ENCODE measurements at places on chromosomes 6 and 20.
A peak's percentile ranks its signal among the peaks of the same experiment; 100 is the strongest.

DNA sequence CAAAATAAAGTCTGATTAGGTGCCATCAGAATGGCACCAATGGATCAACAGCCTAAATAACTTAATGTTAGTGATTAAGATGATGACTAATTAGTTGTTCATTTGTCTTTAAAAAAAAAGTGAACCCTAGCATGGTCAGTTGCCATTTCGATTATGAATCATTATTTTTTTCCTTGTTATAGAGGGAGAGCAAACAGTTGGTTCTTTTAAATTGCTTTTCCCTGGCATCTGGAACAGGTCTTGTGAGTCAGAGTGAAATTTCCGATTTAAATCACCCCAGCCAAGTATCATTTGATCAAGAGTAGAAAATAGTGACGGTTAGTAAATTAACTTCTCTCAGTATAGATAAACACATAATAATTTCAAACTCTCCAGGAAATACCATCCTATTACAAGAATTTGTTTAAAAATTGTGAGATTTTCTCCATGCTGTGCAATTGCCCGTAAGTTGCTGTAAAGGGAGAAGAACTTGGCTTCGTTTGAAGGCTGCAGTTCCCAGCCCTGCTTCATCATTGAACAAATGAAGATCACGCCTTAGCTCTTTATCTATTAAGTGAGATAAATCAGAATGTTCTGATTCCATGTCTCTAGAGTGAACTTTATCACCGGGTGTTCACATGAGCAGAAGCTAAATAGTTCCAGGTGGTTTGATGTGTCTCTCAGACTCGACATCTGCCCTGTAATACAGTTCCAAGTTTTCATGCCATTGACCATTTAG is 741.3 kb downstream of the DOK5 start:
- no peak for DNase-seq

DNA sequence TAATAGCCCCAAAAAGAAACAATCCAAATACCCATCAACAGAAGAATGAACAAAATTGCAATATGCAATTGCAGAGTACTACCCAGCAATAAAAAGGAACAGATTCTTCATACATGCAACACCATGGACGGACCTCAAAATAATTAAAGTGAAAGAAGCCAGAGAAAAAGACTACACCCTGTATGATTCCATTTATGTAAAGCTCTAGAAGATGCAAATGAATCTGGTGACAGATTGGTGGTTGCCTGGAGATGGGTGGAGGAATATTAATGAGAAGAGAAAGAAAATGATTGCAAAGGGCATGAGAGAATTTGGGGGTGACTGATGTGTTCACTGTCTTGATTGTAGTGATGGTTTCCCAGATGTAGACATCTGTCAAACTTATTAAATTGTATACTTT is 51.8 kb downstream of the HECA start:
- DNase-seq: no peak

DNA sequence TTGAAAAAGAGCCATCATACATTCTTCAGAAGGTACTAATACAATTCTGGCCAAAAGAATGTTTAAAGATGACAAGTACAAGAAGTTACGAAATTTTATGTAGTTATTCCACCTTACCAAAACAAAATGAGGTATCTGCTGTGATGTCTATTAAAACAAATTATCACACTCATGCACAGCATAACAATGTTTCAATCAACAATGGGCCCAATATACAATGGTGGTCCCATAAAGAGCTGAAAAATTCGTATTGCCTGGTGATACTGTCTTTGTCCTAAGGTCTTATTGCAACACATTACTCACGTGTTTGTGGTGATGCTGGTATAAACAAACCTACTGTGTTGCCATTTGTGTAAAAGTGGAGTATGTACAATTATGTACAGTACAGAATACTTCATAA is 3.6 kb upstream of the NUP153 start:
- peak; percentile 81 for DNase-seq

DNA sequence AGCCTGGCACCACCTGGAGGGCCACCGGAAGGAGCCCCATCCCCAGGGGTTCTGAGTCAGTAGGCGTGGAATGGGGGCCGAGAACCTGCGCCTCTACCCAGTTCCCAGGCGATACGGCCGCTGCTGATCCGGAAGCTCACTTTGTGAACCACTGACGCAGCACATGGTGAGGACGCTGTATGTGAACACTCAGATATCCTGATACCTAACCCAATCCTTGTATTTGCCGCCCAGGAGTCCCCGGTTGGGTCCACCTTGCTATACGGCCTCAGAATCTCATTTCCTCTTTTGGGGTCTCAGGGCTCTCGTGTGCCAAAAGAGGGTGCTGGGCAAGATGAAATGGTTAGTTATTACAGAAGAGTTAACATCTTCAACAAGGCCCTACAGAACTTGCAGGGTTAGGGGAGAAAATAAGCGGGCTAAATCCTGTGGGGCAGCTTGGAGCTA is 604 bp upstream of the RAB5IF start:
- no peak for DNase-seq

DNA sequence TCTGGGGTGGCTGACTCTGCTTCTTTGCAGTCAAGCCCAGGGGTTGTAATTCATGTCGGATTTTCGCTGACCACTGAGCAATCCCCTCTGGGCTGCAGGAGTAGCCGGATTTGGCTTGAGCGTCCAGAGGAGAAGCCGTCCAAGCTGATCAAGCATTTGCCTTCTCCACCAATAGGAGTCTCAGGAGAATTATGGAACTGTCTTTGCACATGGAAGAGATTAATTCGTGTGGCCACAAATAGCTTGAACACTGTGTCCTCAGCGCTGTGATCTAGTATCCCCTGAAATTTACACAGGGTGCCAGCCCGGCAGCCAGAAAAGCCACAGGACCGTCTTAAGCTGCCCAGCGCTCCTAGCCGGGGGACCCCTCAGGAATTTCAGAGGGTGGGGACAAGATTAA is 37.1 kb downstream of the EYA2 start:
- no peak for DNase-seq

DNA sequence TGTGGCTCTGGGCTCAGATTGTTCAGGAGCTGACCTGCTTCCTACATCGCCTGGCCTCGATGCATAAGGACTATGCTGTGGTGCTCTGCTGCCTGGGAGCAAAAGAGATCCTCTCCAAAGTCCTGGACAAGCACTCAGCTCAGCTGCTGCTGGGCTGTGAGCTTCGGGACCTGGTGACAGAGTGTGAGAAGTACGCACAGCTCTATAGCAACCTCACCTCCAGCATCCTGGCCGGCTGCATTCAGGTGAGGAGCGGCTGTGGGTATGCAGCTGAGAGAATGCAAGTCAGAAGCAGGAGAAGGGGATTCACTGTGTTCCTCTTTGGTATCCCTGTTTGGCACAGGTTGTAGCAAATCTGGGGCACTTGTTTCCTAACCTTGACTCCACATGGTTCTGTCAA is 17.9 kb downstream of the CUL9 start:
- no peak for DNase-seq

- no peak for DNase-seq
These were observed 39.3 kb downstream of the HUS1B start for GRCh38 chr6:617456-618100.

- DNase-seq: peak; percentile 43
These were observed 175.1 kb downstream of the PLCB4 start for GRCh38 chr20:9243986-9244385.

DNA sequence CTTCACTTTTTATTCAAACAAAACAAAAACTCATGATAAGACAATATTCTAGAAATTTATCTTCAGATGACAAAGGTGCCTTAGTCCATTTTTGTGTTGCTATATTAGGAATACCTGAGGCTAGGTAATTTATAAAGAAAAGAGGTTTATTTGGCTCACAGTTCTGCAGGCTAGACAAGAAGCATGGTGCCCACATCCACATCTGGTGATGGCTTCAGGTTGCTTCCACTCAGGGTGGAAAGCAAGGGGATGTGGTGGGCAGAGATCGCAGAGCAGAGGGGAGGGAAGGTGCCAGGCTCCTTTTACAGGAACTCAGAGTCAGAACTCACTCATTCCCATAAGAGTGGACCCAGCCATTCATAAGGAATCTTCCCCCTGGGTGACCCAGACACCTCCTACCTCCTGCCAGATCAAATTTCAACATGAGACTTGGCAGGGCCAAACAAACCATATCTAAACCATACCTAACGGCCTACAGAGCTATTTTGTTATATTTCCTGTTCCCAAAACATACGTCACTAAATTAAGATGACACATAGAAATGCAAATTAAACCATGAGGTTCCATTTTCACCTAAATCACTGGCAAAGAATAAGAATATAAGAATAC is 26.4 kb downstream of the ABHD12 start:
- DNase-seq: no peak

DNA sequence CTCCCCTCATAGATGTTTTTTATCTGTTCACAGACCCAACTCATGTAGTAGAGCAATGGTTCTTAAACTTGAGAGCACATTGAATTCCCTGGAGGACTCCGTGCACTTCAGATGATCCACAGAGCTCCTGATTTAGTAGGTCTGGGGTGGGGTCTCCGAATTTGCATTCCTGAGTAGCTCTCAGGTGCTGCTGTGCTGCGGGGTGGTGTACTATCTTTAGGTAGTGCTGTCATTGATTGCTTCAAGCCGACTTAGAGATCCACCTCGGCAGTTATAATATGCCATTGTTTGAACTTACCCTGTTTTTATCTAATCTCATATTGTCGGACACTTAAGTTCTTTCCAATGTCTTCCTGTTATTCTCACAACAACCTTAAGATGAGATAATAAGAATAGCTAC is 45.0 kb downstream of the BMP2 start:
- no peak for DNase-seq

GRCh38 chr20:15942130-15942529 is 631.1 kb downstream of the KIF16B start:
- DNase-seq: no peak

DNA sequence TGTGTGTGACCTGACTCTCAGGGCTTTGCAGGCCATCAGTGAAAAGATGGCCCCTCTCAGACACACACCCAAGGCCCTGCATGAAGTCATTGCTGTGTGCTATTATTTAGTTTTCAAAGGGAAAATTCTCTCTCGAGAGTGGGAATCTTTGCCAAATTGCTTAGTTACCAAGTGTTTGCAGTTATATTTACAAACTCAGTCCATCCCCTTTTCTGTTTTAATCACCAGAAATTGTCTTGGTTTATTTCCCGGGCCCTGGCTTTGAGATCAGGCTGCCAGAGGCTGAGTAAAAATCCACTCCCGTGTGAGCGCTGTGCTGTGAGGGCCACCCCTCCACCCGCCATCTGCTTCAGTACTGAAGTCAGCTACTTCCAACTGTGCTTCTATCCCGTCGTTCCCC is 163.1 kb downstream of the SOD2 start:
- no peak for DNase-seq

DNA sequence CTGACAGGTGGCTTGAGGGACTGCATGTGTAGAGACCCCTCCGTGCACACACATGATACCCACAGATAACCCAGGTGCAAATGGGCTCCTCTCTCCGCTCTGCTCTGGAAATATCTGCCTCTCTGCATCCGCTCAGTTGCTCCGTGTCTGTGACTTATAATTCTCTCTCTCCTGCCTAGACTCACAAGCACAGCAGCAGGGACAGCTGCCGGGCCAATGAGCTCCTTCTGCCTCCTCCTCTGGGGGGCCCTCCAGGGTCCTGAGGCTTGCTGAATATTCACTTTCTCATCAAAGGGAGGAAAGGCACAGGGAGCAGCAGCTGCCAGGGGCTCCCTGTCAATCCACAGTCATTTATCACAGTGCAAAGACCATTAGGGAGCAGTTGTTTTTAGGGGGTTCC is 24.1 kb downstream of the LRFN2 start:
- no peak for DNase-seq

GRCh38 chr6:109632405-109632804 is 58.6 kb downstream of the AK9 start:
- no peak for DNase-seq

DNA sequence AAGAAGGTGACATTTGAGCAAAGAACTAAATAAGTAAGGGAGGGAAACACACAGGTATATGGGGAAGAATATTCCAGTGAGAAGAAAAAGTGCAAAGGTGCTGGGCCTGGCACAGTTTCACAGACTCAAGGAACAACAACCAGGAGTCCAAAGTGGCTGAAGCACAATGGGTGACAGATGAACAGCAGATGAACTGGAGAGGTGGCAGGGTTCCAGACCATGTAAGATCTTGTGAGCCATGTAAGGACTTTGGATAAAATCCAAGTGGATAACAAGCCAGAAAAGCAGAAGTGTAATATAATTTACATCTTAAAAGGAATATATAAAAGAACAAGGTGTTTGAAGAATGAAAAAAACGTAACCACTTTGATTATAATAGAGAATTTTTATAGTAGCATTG is 87.9 kb downstream of the MMS22L start:
- DNase-seq: no peak

- DNase-seq: peak; percentile 99
These were observed 235.7 kb upstream of the ZNF217 start for GRCh38 chr20:53829255-53829723.

DNA sequence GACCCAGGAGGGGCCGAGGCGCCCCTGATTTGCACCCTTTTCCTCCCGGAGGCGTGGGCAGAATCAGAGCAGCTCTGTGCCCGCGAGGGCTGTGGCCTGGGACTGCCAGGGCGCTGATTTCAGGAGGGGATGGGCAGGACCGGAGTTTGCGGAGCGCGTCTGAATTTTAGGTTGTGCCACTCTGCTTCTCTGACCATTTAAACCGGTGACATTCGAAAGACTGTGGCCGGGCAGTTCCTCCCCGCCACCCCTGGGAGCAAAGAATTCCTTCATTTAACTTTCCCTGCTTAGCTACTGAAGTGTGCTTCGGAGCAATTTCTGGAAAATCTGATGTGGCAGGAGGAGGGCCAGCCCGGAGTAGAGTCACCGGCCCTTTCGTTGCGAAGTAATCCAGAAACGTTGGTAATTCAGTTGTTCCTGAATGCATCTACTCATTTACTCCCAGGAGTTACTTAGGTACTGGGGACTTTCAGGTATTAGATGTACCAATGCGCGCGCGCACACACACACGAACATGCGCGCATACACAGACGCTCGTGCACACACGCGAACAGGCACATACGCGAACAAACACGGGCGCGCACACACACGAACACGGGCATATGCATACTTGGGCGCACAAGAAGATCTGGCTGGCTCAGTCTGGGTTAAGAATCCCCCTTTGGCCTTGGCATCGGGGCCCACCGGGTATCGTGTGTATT is 568 bp downstream of the CCDC170 start:
- DNase-seq: peak; percentile 11

DNA sequence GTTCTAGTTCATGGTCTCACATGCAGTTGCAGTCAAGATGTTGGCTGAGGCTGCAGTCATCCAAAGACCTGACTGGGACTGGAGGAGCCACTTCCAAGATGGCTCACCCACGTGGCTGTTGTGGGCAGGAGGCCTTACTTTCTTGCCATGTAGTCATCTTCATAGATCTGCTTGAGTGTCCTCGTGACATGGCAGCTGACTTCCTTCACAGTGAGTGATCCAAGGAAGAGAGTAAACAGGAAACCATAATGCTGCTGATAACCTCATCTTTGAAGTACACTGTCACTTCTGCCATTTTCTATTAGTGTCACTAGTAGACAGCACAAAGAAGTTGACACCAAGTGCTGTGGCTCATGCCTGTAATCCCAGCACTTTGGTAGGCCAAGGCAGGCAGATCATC is 40.1 kb upstream of the AKIRIN2 start:
- peak; percentile 25 for DNase-seq

DNA sequence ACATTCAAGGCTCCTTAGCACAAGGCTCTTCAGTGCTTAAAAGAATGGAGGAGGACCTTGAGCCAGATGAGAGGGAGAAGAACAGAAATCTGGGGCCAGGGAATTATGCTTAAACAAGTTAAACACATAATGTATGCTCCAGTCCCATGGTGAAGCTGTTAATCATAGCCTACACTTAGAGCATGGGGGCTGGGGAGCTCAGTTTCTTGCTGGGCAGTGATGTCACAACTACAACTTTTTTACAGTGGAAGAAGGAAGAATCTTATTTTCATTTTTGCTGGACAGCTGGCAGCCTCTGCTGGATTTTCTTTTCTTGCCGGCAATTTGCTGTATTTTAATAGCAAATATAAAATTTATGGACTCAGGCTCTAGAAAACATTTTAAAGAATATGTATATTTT is 432.5 kb downstream of the CD109 start:
- no peak for DNase-seq

All from HCEC 1CT (cell line).